Activated T-helper 2 cell treated with anti-CD3 and anti-CD28 coated beads, Interferon-gamma antibody, Interleukin-2, Interleukin-4, amounts not matched to agents 10 μg/mL and 5 μg/mL and 100 μg/mL, durations not matched to agents 14 hours and 24 hours and 36 hours (primary cell): ENCODE measurements at places on chromosomes 2 and 18. TPM values are rescaled to one million over a fixed set of nuclear protein-coding genes. Genes with fewer than 3 reads are reported as not detected.

GRCh38 chr2:177024765-177025164 is 187.8 kb upstream of the HNRNPA3 start:
- DNase-seq, result no peak

- DNase-seq, result no peak
These were observed 23.7 kb downstream of the CYP27A1 start for GRCh38 chr2:218805627-218806026.

DNA sequence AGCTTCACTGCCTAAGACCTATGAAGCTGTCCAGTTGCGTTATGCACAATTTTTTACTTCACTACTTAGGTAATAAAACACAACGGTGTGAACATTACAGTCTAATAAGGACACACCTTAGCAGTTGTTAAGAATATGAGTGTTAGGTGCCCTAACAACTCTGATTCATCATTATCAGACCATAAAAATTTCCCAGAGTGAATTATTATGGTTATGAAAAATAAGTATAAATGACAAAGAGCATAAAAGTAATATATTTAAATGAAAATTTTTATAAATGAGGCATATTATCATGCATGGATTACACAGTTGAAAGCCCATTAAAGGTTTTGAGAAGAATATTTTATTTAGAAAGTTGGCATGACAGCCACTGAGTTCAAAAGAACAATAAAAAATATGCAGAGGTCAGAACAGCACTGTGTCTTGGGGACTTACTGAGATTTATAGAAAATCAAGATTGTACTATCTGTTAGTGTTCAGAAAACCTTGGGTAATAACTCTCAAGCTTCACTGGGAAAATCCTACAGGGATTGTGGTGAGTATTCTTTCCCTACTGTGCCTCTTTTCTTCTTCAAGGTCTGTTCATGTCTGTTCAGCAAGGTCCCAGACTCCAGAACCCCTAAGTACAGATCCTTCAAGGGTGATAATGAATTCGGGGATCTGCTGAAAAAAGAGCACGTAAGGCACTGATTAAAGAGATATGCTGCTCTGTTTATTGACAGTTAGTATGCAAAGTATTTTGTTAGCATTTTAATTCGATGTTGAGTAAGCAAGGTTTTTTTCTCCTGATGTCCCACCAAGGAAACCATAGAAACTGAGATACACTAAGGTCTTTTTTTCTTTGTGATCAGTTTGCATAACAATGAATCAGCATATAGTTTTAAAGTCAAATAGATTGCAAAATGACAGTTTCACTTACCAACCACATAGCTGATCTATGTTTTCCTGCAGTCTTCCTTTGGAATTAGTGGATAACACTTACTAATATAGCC is 250.0 kb downstream of the DSEL start:
- DNase-seq, result no peak

GRCh38 chr2:203025592-203025991 is 10.9 kb downstream of the NBEAL1 start:
- no peak for DNase-seq

- no peak for DNase-seq
These were observed 81.1 kb upstream of the SLC39A10 start for GRCh38 chr2:195575879-195576401.

GRCh38 chr2:144515696-144516410 is 4.1 kb downstream of the ZEB2 start:
- DNase-seq, result peak; percentile 41

GRCh38 chr18:66603941-66604627 is at the start of gene CDH19:
Gene CDH19, minus strand, starts transcription at chr18:66604090. Its CDS starts 31,886 bp downstream, at chr18:66572204.
- no peak for DNase-seq

DNA sequence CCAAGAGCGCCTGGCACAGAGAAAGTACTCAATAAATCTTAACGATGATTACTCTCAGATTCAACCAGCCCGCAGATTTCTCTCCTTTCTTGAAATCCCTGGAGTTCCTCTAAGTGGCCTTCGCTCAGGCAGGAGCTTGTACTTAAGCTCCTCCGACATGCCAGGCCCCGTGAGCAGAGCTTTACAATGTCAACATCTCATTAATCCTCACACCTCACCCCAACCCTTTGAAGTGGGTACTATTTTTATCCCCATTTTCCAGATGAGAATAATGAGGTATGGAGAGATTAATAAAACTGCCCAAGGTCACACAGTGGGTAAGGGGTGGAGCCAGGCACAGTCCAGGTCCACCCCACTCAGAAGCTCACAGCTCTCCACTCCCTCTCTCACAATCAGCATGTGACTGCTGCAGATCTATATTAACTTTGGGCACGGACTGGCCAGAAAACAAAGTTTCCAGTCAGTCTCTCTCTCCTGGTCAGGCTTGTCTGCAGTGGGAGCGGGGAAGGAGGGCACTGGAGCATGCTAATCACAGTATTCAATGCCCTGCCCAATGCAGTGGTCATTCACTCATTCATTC is 18.0 kb downstream of the DNMT3A start:
- DNase-seq, result no peak

GRCh38 chr18:58997811-58998337 is 133.2 kb downstream of the ZNF532 start:
- DNase-seq, result no peak

DNA sequence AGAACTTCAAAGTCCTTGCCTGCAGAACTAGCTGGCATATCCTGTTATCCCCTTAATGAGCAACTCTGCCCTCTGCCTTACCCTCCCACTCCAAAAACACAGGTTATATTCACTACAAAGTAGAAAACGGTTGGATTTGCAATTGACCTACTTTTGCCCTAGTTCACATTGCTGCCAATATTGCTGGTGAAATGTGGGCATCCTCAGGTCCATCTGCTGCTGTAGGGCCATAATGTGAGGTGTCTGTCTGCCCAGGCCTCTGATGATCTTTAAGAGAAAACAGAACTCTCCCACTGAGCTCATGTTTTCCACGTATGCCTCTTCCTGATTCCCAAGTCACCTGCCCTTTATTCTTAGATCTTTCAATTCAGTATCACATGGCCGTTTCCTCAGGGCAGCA is 294.0 kb upstream of the CDH20 start:
- DNase-seq, result no peak

- no peak for DNase-seq
These were observed 636.9 kb downstream of the PLCL1 start for GRCh38 chr2:198441246-198441645.

GRCh38 chr2:7022492-7023385 is 105.5 kb downstream of the RNF144A start:
- no peak for DNase-seq

GRCh38 chr18:60295674-60296073 is 76.9 kb downstream of the MC4R start:
- DNase-seq, result no peak

DNA sequence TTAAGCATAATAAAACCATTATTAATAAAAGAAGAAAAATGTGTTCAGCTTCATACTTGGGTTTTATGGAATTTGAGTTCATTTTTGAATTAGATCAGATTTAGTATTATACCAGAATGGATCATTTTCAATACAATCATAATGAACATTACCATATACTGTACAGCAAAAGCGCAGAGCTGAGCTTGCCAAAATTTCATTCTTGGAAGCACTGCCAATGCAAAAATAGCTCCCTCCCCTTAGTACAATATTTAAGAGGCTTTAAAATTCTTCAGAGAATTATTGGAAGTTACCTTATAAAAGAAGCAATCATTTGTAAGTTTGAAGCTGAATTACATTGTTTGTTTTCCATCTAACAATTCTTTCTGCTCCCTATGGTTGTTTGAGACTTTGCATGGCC is 938.1 kb upstream of the SLC39A10 start:
- no peak for DNase-seq

C2orf72 gene
- total RNA-seq, result 0.32 and 0.96 TPM in 2 replicates

C18orf54 gene
- total RNA-seq, result 10.4 and 10.9 TPM in 2 replicates

ABCG5 gene
- total RNA-seq, result 0.14 TPM in 2 replicates

PRKAG3 gene
- not detected in 2 replicates for total RNA-seq

DPP4 gene
- 65.8 and 67.0 TPM in 2 replicates for total RNA-seq

CD226 gene
- 81.5 and 85.3 TPM in 2 replicates for total RNA-seq
